Activated CD4-positive, alpha-beta T cell treated with anti-CD3 and anti-CD28 coated beads, Interleukin-2, Interleukin-4, amounts not matched to agents 100 ng/mL and 50 ng/mL, durations not matched to agents 16 hours and 8 hours (primary cell): ENCODE measurements at places on chromosomes 5 and 9.

GRCh38 chr5:117761186-117761585, 1186.6 kb upstream of the SEMA6A start:
- DNase-seq: no peak

GRCh38 chr9:95009459-95009858, 283.0 kb downstream of the AOPEP start:
- DNase-seq: no peak

GRCh38 chr5:132830436-132831094, at the start of gene SHROOM1:
SHROOM1 (minus strand) TSS chr5:132830647; CDS start chr5:132826140, 4,507 bp downstream.
- DNase-seq: no peak

DNA sequence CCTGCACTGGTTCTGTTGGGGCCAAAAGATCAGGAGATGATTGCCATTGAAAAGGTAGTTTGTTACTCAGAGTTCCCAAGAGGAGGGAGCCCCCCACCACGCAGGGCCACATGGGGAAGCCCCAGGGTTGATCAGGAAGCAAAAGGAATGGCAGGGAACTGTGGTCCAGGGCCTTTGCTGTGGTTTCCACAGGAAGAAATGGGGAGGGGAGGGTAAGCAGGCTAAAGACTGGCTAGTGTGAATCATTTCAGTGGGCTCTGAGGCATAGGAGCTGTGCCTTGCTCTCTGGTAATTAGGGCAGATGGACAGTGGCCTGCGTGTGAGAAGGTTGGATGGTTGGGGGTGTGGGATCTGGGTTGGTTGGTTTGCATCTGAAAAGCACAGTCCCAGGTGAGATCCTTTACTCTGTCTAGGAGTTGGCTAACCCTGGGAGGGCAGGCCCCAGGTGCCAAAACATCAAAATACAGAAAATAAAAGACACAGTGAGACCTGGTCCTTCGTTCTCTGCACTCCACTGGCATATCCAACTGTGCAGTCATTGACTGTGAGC, 66.1 kb downstream of the PTPDC1 start:
- DNase-seq: no peak

GRCh38 chr5:133240425-133241091, 188.7 kb downstream of the HSPA4 start:
- DNase-seq: peak; percentile 83

DNA sequence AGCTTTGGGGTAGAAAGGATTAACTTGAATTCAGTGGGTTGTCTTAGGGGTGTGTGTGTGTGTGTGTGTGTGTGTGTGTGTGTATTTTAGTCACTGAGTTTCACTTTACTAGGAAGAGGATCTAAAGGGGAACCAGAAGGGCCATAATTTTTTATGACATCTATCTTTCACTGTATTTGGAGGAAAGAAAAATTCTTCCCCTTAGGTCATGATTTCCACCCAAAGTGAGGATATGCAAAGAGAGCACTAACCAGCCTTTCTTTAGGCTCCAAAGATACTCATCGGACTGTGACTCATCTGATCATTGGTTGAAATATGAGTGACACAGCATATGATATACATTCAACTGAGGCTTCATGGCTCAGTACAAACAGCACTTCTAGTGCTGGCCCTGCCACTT, 75.2 kb upstream of the RASGRF2 start:
- peak; percentile 24 for DNase-seq

GRCh38 chr9:128625391-128626146, 31.1 kb downstream of the DYNC2I2 start:
- no peak for DNase-seq

GRCh38 chr5:129445379-129445778, 14.7 kb upstream of the ADAMTS19 start:
- DNase-seq: no peak

DNA sequence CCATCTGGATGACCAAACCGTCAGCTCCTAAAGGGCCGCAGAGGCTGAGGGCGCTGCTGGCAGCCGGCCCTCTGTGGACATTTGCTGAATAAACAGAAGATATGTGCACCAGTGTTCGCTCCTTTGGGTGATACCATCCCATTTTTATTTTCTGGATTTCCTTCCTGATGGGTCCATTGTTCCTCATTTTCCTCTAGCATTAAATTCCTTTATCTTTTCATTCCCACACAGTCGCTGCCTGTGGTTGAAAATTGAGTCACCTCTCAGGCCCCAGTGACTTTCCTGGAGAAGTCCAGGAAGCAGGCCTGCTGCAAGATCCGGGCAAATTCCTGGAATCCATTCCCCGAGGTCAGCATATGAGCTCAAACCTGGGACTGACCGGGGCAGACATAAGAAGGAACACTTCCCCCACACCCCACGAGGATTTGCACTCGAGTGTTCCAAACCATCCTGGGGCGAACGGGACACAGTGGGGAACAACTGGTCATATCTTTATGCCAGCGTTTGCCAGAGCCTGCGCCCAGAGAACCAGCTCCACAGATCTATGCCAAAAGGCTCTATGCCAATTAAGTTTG, 86.7 kb upstream of the PCA3 start:
- no peak for DNase-seq

- DNase-seq: no peak
Observed at GRCh38 chr5:56565644-56566043, 249.7 kb upstream of the MAP3K1 start.

DNA sequence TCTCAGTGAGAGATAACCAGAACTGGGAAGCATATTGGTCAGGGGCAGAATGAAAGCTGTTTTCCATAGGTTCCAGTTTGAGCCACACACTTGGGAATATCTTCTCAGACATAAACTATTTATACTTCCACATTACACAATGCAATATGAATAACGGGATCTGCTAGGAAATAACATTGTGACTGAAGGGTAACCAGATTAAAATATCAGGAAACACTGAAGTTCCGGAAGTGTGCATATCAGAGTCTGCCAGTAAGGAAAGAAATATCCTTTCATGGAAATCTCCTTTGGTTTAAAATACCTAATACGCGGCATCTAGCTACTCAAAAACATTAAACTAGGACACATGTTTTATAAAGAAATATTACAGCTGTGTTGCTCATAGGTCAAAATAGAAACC, 56.3 kb downstream of the ST8SIA4 start:
- no peak for DNase-seq

- DNase-seq: no peak
Observed at GRCh38 chr9:101511009-101511408, 22.6 kb upstream of the RNF20 start.

DNA sequence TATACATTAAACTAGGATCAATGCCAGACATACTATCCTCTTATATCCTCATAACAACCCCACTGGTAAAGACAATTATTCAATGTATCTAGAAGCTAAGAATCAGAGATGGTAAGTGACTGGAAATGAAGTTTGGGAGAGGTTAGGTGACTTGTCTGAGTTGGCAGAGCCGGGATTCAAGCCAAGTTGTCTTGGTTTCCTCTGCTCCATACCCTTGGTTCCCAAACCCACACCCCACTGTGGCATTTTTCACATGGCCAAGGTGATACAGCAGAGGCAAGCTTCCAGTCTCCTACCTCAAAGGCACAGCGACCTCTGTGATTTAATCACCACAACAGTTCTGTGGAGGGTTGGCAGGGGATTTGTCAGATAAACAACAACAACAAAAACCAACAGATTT, 34.7 kb upstream of the ADRB2 start:
- no peak for DNase-seq

- no peak for DNase-seq
Observed at GRCh38 chr9:4662989-4663792, 1.1 kb downstream of the PLPP6 start.

- no peak for DNase-seq
Observed at GRCh38 chr9:75487856-75488718, 399.8 kb downstream of the OSTF1 start.

DNA sequence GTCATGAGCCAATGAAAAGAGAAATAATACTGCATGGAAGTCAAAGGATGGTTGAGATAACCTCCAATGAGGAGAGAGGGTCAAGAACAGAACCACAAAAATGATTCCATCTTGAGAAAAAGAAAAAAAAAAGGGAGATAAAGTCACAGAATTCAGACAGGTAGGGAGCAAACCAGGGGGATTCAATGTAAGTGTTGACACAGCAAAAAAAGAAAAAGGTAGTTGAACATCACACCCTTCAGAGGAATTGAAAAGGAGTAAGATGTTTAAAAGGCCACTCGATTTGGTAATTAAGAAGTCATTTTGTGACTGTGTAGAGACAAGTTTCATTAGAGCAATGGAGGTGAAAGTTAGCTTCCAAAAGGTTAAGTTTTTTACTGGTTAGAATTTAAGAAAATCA, 79.3 kb downstream of the ERP44 start:
- no peak for DNase-seq

DNA sequence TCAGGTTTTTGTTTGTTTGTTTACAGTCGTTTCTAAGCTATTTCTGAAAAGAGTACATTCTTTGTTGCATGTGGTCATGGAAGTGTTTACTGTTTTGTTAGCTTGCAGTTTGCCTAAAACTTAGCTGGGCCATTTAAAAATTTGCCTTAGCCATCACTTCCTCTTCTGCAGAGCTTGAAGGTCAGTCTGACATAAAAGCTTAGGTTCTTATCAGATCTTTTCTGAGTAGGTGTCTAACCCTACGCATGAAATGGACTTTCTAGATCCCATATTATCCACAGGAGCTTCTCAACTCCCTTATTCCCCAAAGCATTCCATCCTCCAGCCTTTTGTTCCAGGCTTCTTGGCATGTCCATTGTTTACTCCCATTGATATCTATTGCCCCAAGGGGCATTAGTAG, 90.3 kb downstream of the AP3B1 start:
- DNase-seq: no peak

DNA sequence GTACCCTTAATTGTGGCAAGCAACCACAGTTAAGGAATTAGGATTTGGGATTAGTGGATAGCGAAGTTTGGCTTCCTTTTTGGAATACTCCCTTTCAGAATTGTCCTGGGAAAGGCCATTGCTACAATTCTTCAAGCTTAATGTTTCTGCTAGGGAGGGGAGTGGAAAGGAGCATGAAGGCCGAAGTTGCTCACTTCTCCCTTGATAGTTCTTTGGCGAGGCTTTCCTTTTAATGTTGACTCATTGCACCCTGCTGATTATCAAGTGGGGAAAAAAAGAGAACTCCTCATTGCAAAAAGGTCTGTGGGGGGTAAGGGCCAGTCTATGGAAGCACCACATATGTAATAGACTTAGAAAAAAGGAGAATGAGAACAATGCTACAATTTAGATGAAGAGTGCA, 30.7 kb downstream of the GRIN3A start:
- no peak for DNase-seq

GRCh38 chr5:137582218-137582617, 83.1 kb upstream of the SPOCK1 start:
- no peak for DNase-seq

DNA sequence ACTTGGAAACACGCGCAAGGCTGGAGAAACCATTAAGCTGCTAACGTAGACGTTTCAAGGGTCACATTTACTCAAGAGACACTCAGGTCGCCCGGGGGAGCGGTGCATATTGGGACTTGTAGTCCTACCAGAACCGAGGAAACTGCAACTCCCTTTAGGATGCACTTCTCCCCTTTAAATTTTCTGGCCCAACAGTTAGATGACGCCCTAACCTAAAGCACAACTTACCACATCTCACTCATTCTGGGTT, 384 bp upstream of the DMXL1 start:
- DNase-seq: no peak

DNA sequence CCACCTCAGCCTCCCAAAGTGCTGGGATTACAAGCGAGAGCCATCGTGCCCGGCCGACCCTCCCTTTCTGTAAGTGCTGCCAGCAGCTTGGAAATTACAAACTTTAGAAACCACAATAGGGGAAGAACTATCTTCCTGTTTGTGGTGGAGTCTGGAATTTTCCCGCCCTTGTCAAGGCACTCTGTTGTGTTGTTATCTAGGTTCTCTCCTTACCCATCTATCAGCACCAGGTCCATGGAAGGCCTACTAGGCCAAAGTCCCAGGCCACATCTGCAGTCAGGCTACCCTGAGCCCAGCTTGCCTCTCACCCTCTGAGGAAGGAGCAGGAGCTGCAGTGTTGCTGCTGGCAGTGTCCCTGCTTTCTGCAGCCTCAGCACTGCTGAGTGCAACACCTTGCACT, 214.9 kb downstream of the MCTP1 start:
- DNase-seq: no peak

DNA sequence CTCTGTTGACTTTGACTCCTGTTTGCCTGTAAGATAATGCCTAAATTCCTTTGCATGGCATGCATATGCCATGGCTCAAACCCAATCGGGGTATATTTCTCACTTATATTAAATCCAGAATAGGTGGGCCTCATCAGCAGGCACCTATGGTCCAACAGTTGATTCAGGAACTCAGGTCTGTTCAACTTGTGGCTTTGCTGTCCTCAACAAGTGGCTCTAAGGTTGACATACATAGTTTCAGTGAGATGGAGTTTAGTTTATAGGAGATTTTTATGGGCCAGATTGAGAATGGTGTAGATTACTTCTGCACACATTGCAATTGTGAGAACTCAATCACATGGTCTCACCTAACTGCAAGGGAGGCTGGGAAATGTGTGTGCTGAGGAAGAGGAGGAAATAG, 31.6 kb upstream of the PTGER4 start:
- DNase-seq: no peak

DNA sequence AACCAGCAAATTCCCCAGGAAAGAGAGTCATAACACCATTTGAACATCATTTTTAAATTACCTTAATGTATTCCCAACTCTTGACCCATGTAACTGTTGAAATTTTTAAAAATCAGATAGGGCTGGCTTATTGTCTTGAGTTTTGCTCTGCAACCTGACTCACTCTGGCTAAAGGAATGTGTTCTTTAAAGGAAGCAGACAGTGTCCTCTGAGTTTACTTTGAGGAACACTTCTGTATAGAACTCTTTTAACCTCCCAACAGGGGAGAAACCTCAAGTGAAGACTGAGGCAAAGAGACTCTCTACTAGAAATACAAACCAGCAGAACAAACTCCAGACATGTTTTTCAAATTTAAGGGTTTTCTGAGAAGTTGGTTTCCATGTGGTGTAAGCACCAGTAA, 248.9 kb downstream of the CWC27 start:
- DNase-seq: no peak

DNA sequence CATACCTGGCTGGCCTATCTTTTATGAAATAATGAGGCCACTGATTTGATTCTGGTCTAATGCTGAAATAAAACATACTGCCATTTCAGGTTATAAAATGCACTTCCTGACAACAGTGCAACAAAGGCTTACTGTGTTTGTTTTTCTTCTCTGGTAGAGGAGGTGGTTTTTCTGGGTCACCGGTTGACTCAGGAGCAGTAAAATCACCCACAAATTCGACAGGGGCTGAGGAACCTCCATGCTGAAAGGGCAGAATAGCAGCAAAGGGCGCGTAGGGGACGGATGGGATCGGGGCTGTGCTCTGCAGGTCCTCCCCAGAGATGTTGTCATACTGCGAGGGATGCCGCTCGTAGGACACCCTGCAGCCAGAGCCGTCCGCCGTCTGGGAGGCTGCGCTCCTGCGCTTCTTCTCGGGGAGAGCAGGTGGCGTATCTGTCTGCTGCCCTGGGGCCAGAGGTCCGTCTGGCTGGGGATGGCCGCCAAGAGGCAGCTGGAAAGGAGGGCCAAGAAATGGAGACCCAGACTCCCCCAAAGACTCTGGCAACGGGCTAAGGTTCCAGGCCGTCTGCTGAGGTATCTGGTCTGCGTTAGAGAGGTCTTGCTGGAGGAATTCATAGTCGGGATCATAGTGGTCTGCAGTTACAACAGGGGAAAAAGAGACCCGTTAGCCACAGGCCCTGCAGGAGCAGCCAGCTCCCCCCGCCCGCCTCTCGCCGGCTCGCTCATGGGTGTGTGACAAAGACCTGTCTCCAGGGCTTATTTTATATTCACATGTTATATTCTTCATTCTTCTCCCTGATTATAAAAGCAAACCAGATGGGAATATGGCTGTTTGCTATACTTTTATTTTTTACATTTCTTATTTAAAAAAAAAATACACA, 80.7 kb downstream of the PRRT1B start:
- no peak for DNase-seq

- no peak for DNase-seq
Observed at GRCh38 chr5:112979723-112980122, 3.1 kb downstream of the DCP2 start.
